ENCODE measurements at places on chromosomes 6 and 20. TPM values are rescaled to one million over a fixed set of nuclear protein-coding genes. Genes with fewer than 3 reads are reported as not detected.

DNA sequence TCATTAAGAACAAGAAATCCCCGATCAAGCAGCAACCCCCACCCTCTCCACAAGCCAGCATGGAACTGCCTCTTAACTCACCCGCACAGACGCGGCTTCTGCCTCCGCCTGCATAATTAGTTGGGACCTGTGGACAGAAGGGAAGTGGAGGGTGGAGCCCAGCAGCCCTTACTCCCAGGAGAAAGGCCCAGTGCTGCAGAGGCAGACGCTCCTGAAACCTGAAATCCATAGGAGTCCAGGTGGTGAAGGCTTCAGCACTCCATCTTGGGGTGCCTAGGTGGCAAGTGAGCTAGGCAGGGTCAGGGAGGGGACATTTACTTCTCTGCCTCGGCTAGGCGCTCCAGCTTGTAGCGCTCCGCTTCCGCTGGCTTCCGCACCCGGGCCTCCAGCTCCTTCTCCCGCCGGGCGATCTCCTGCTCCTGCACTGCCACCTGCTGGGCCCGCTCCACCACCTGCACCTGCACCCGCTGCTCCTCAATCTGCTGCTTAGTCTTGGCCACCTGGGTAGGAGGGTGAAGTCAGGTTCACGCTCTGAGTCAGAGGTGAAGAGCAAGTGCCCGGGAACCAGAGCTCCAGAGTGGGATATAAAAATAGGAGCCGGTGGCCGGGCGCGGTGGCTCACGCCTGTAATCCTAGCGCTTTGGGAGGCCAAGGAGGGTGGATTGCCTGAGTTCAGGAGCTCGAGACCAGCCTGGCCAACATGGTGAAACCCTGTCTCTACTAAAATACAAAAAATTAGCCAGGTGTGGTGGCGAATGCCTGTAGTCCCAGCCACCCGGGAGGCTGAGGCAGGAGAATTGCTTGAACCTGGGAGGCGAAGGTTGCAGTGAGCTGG, 10.7 kb downstream of the TUBB start:
- DNase-seq: peak; percentile 73

Gene UNC5CL
- not detected for total RNA-seq

DNA sequence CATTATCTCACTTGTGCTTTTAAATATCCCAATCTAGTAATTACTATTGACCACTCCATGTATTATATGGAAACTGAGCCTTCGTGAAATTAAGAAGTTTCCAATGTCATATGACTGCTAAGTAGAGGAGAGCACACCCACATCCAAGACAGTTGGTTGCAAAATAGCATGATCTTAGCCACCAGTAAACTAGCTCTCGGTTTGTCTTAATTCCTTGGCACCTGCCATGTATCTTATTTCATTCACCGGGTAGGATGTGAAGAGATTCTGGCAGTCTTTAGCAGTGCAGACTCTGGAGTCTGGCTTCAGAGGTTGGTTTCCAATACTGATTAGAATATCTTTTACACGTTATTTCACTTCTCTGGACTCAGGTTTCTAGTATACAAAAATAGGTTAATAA, 270.3 kb downstream of the LAMA2 start:
- no peak for DNase-seq

DNA sequence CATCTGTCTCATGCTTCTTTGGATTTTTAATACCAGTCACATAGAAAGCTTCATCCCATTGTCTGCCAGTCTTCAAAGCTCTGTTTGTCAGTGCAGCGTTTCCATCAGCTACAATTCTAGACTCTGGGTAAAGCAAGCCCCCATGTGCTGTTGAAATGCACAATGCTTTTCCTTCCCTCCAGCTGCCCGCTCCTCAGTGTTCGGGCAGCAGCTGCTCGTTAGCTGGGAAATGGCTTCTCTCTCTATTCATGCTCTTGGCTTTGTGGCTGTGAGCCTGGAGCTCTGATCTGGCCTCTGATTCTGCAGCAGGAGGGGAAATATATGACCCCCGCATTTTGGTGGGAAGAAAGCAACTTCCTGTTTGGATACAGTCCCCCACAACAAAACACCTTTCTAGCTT, 213.0 kb upstream of the CDYL start:
- no peak for DNase-seq

Gene ARFGEF3
- total RNA-seq: 3.3 TPM

Gene CST7
- total RNA-seq: not detected

DNA sequence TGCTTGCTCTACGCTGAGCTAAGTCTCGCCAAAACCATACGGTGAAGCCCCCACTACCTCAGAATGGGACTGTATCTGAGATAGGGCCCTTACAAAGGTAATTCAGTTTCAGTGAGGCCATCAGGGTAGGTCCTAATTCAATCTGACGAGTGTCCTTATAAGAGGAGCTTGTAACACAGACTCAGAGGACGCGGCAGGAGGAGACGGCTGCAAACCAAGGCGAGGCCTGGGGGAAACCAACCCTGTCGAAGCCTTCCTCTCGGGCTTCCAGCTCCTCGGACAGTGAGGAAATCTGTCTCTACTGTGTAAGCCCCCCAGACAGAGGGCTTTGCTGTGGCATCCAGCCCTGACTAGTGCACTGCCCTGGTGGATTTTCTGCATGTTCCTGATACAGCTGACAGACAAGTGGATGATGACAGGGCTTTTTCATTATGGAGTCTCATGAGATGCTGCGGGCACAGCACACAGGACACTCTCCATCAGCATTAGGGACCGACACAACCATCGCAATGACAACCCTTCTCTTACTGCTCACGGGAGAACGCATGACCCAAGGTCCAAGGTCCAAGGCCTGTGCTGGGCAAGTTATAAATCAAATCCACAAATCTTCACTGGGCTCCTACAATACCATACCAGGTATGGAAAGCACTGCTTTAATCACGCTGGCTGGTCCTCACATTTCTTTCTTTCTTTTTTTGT, 48.2 kb downstream of the SSR1 start:
- DNase-seq: no peak
